ENCODE measurements at places on chromosomes 5 and 9.

DNA sequence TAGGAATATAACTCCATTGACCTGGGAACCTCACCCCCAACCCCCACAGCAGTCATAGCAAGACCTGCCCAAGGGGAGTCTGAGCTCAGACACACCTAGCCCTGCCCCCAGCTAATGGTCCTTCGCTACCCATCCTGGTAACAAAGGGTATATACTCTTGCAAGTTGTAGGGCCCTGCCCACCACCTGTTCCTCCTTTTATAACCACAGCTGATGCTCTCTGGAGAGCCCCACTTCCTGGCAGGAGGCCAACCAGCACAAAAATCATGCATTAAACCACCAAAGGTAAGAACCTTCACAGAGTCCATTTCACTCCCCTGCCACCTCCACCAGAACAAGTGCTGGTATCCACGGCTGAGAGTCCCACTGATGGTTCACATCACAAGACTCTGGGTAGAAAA, 1195.3 kb upstream of the SEMA6A start:
- DNase-seq, result no peak

DNA sequence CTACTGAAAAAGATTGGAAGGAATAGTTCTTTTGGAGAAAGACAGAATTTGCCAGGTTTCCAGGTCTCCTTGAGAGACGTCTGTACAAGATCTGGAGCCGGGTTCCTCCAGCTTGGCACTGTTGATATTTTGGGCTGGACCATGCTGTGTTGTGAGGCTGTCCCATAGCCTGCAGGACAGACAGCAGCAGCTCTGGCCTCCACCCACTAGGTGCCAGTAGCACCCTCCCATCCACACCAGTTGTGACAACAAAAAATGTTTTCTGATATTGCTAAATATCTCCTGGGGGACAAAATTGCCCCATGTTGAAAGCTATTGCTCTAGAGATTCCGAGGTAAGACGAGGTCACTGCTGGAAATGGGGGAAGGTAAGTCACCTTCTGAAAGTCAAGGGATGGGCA, 287.7 kb upstream of the DAP start:
- no peak for DNase-seq

GRCh38 chr5:160230686-160231527, 1.6 kb downstream of the FABP6 start:
- peak; percentile 30 for DNase-seq

DNA sequence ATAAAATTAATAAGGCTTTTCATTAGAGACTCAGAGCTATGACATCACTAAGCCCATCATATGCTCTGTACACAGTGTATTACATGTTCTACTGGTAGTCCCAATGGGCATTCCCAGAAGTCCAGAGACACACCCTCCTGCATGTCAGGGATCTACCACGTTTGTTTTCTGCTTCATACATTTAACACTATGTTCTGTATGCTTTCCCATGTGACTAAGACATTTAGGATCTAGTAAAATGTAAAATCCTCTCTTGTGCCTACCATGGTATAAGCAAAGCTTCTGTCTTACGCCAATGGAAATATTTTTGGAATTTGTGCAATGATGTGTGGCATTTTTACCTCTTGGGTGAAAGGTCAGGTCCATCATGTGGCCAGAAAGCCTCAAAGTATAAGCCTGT, 192.4 kb downstream of the ADAMTSL1 start:
- no peak for DNase-seq
